Right atrium auricular region (tissue), 2 donors: ENCODE measurements at places on chromosomes 1 and 21.

- no peak for DNase-seq
Measured at GRCh38 chr1:12621346-12622335, 3.6 kb upstream of the DHRS3 start.

DNA sequence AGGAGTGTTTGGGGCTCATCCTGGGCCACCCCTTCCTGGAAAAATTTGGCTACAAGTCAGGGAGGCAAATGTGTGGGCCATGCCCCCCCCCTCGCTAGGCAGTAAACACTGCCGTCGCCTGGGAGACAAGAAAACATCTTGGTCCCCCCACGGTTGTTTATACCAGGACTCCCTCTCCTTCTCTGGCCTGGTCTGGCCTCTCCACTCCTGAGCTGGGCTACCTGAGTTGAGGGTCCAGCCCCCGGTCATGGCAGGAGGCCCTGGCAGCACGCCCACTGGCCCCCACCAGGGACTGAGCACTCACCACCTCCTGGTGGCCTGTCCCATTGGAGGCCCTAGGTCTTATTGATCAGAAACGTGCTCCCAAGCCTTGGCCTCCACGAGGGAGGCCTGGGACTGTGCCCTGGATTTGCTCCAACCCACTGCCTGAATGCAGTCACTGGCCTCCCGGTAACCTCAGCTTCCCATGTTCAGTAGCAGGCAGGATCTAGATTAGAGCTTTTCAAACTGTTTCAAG is 15.8 kb downstream of the KCNQ4 start:
- DNase-seq, result no peak

DNA sequence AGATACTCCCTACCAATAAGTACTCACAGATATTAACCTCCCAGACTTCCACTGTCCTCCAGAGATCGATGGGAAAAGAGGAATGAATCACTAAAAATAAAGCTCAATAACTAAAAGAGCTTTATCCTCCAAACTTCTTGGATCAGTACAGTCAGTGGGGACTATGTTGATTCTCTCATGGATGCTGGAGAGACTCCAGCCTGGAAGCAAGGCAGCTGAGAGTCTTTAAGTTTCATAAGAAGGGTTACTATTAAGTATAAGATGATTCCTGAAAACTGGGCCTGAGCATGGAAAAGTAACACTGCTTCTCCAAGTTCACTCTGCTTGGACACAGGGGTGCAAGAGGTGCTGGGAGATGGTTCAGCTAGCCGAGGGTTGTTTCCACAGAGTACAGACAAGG is 6.2 kb upstream of the DDR2 start:
- no peak for DNase-seq

- DNase-seq, result no peak
Measured at GRCh38 chr1:94425821-94426484, 7.8 kb downstream of the ABCD3 start.

GRCh38 chr1:199290186-199290585 is 651.3 kb downstream of the PTPRC start:
- DNase-seq, result no peak

DNA sequence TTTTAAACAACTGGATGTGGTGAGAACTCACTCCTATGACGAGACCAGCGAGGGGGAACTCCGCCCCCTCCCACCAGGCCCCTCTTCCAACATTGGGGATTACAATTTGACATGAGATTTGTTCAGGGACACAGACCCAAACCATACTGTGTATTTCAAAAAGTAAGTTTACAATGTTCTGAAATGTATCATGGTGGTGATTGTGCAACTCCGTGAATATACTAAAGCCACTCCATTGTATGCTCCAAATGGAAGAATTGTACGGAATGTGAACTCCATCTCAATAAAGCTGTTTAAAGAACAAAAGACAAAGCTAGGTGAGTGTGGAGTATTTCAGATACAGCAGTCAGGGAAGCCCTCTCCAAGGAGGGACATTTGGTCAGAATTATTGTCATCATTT is 432.1 kb upstream of the VAMP3 start:
- no peak for DNase-seq

- no peak for DNase-seq
Measured at GRCh38 chr1:58931024-58931423, 147.2 kb upstream of the JUN start.

GRCh38 chr21:29523646-29524045 is 224.9 kb downstream of the BACH1 start:
- DNase-seq, result no peak

DNA sequence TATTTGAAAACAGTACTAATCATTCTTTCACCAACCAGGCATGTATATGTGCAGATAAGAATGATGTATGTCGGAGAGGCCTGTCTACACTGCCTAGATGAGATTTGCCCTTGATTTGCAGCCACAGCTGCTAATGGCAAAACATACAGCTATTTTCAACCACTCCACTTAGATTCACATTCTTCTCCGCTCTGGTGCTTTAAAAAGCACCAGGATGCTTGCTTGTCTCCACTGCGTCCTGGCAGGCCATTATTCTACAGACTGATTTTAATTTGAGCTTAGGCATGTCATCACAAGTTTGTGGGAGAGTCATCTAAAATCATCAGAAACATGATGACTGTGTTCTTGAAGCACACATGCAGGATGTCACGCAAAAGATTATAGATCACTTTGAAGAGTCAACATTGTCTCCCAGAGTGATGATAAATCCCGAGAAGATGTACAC is 119.0 kb upstream of the NRIP1 start:
- DNase-seq, result no peak

DNA sequence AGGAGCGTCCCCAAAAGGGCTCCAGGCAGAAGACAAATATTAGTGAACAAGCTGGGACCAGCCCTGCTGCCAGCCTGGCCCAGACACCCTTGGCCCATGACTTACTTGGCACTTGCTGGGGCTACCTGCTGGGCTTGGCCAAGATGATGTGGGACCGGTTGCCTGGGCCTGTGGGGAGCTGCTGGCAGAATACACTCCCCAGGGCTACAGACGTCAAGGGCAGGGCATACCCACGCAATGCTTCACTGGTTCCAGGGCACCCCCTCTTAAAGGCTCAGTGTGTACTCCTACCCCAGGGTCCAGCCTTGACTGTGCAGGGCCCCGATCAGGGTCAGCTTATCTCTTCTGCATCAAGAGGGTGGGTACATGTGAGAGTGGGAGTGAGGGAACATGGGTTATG is 106.5 kb upstream of the SLC2A1 start:
- no peak for DNase-seq

GRCh38 chr1:82279241-82279640 is 478.5 kb downstream of the ADGRL2 start:
- no peak for DNase-seq

DNA sequence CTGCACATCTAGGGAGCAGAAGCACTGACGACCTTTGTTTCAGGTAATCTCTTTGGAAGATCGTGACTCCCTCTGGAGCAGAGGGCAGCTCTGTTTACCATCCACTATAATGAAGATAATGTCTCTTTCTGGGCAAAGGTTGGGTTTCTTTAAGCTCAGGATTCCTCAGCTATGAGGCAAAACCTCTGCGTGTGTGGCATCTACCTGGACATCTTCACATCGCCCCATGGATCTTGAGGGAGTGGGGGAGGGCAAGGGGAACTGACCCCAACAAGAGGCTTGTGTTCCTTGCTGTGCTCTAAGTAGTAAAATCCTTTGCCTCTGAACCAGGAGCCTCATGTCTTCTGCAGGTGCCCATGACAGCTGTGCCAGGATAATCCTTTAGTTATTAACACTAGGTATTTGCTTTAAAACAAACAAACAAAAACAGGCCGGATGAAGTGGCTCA is 19.6 kb downstream of the SPATA45 start:
- DNase-seq, result no peak

GRCh38 chr21:43352154-43352537 is 74.8 kb downstream of the SIK1 start:
- no peak for DNase-seq

- no peak for DNase-seq
Measured at GRCh38 chr1:7280347-7280960, 490.6 kb upstream of the VAMP3 start.

GRCh38 chr1:201127755-201128455 is 921 bp upstream of the ASCL5 start:
- no peak for DNase-seq

- DNase-seq, result no peak
Measured at GRCh38 chr1:161506336-161507223, 1.3 kb downstream of the FCGR2A start.

- no peak for DNase-seq
Measured at GRCh38 chr21:29520171-29520570, 221.4 kb downstream of the BACH1 start.

- no peak for DNase-seq
Measured at GRCh38 chr21:36193200-36193599, 36.6 kb downstream of the DOP1B start.

- peak; percentile 87 for DNase-seq
Measured at GRCh38 chr21:38773099-38774061, 32.3 kb upstream of the ETS2 start.

DNA sequence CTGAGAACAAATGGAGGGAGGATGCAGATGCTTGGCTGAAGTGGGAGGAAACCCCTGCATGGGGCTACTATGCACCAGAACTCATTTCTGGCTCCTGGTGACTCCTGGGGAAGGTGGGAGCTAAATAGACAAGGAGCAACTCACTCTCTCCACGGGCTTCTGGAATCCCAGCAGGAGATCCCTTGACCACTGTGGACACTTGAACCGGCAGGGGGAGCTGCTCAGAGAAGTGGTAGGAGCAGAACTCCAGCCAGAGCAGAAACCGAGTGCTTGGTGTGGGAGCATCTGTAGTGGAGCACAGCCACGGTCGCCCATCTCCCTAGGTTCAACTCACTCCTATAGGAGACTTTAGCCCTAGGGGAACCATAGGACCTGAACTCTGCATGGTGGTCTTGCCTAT is 205.6 kb upstream of the GJB5 start:
- no peak for DNase-seq

GRCh38 chr1:2372551-2373490 is 18.5 kb downstream of the MORN1 start:
- DNase-seq, result no peak

- DNase-seq, result no peak
Measured at GRCh38 chr1:66852870-66853269, 51.8 kb upstream of the INSL5 start.

- DNase-seq, result no peak
Measured at GRCh38 chr1:175792136-175792535, 48.7 kb upstream of the TNR start.

- no peak for DNase-seq
Measured at GRCh38 chr1:2086446-2087078, 36.4 kb downstream of the PRKCZ start.

GRCh38 chr1:161250829-161251228 is 7.7 kb upstream of the PCP4L1 start:
- DNase-seq, result no peak

DNA sequence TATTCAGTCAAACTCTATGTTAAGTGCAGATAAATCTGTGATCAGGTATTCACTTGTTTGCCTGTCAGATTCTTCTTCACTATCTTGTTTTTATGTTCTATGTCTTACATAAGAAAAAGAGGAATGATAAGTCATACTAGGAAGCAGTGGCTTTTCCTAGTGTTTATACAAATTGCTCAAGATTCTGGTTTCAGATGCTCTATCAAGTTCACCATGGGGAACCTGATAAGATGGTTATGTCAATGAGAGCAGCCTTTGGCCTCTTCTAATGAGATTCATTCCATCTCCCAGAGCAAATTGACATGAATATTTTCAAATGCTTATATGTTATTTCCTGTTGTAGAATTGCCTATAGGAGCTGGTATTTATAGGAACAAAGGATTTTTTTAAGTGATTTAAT is 218.8 kb upstream of the TMPRSS15 start:
- no peak for DNase-seq
